Central memory CD8-positive, alpha-beta T cell (primary cell): ENCODE measurements at places on chromosomes 2 and 18.

- no peak for DNase-seq
These were observed 17.1 kb upstream of the B3GNT2 start for GRCh38 chr2:62178741-62179271.

DNA sequence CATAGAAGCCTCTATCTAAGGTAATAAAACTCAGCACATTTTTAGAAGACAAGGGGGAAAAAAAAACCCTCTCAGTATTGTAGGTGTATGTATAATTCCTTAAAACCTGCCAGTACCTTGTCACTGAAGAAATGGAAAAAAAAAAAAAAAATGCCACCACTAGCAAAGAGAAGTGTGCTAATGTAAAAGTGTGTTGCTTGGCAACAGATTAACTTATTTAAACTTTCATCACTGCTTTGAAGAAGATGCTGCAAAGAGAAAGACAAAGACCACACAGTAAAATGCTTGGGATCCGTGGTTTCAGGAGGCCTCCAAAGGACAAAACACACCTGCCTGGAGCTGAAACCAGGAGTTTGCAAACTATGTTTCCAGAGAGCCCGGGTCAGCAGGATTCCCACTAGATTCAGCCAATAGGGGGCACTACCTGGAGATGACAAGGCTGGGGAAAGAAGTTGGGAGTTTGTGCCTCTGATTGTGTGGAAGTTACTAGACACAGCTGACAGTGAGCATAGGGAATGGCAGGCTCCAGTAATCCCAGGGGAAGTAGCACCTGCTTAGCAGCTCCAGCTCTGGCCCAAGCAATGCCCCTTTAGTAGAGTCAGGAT is 169.1 kb upstream of the TRIB2 start:
- DNase-seq = no peak

DNA sequence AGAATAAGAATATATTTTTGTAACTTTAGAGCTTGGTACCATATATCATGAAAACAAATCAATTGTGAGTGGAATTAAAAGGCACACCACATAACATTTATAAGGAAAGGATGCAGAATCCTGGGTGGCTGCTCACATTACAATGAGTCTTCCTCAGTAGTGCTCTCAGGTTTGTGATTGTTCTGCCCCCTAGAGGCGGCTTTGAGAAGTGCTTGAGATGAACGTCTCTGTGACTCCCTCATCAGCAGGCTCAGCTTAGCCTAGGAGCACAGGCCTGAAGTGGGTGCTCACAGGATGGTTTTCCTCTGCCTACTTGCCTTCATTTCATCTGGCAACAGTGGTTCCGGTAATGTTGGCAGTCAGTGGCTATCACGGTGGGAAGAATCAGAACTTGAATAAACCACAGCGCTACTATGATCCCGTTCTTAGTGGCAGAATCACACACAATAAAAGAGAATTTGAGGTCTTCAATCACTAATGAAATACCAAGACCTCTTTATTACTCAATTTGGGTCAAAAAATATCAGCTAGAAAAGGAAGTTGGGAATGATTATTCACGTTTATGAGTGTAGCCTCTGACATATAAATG is 38.1 kb upstream of the B4GALT6 start:
- peak; percentile 54 for DNase-seq

DNA sequence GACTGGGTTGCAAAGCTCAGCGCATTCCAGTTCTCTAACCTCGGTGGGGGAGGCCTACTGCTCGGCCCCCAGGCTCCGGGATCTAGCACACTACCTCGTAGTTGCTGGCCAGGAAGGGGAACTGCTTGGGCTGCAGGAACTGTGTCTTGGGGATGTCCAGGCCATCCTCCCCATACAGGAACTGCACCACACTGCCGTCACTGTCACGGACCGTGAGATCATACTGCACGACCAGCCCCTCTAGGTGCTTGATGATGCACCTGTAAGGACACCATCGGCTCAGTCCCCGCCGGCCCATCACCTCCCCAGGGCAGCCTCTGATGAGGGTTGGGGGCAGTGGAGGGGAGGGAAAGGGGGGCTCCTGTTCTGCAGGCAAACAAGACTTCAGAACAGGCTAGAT is 61.6 kb downstream of the POLR1A start:
- DNase-seq = no peak

DNA sequence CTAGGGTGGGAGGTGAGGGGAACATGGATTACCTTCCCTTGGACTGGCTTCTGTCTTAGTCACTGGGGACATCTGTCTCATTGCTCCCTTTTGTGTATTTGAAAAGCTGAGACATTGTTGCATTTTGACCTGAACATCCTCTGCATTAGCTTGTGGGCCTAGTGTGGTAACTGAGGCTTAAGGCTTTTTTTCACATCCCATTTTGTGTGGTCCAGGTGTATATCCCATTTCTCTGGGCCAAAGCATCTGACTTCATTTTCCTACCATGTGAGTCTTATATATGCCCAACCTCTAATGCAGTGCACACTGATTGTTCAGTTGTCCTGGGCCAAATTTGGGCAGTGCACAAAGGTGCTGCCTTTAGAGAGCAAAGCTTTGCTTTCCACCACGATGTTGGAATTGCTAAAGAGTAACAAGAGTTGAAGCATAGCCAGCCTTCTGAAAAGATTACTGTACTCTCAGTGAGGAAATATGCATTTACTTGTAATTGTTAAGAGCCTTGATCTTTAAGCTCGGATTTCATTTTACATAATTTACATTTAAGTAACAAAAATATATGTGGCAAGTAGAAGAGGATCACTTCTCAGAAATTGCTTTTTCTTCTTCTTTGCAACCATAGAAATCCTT is 13.3 kb downstream of the PRKCE start:
- no peak for DNase-seq

DNA sequence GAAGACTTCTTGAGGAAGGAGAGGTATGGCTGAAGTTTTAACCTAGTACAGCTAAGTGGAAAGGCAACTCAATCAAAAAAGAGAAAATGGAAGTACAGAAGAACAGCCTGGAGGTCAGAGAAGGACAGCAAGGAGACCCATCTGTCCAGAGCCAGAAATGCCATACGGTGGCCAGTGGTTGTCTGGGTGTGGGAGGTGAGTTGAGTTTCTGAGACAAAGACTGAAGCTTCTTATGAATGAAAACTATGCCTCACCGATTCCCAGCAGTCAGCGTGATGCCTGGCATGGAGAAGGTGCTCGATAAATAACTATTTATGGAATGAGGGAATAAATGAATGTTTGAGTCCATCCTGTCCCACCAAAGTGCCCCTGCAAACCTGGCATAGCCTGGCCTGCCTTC is 98.8 kb downstream of the MRO start:
- no peak for DNase-seq

- no peak for DNase-seq
These were observed 366.7 kb downstream of the NUP35 start for GRCh38 chr2:183490914-183491313.

- no peak for DNase-seq
These were observed 78.8 kb upstream of the LCLAT1 start for GRCh38 chr2:30368258-30368657.

GRCh38 chr2:47217277-47217676 is 62.2 kb upstream of the STPG4 start:
- no peak for DNase-seq
